ENCODE measurements at places on chromosomes 3 and 15.

DNA sequence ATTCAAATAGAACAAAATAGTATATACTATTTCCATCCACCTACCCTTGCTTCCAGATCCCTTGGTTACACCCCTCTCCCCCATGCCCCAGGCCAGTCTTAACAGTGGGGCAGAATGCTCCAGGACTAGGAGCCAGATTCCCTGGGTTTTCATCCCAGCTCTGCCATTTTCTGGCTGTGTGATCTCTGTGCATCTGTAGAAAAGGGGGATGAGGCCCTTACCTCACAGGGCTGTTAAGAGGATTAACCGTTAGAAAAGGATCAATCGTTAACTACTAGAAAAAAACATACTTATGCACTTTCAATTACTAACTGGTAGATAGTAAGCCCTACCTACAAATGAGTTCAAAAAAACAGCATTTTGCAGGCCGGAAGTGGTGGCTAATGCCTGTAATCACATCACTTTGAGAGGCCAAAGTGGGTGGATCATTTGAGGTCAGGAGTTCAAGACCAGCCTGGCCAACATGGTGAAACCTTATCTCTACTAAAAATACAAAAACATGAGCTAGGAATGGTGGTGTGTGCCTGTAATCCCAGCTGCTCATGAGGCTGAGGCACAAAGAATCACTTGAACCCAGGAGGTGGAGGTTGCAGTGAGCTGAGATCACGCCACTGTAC lies 11.7 kb downstream of the EBLN2 start:
- DNase-seq = no peak

DNA sequence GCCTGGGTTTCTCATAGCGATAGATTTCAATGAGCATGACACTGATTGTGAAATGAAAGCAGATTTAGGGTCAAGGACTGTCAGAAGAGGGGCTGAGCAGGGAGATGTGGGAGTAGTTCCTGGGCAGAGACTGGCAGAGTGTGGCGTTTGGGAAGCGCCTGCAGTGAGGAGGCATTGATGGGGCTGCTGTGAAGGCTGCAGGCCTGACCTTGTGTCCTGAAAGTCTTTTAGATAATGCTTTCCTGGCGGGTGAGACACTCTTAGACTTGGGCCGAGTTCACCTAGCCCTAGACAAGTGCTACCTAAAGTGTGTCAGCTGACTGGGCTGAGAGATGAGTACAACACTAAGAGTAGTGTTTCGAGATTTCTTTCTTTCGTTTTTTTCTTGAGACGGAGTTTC lies 20.7 kb downstream of the USP13 start:
- DNase-seq = no peak

DNA sequence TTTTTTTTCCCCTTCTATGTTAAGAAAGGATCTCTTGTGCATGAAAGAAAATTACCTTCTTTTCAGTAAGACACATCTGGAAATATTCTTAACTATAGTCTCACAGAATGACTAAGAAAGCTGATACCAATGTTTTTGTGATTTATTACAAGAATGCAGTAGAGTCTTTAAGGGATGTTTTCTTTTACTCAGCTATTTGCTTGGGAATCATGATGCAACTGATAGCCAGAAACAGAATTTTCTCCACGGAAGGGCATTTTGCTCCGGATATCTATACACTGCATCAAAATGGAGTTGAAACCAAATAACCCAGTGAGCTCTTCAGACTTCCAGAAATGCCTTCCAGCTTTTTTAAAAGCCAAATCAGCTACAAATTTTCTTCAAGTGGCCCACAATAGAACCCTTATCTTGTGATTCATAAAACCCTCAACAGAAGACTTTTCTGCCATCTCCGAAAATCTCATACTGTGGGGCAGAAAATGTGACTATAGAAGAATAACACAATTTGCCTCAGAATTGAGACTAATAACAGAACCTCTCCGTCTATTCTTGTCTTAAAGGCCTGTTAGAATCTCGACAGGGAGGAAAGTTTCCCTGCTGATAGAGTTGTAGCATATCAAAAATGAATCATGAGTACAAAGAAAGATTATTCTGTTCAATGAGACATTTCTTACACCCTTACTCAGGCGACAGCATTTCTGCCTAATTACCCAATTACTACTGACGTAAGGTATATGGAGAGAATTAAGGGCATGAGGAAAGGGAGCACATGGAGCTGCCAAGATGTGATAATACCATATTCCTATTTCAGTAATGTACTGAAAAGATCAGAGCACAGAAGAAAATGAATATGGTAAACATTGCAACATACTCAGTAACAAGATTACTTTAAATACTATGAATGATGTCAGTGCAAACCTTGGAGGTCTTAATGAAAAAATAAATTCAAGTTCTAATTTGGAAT lies 900.1 kb downstream of the ROBO1 start:
- no peak for DNase-seq

GRCh38 chr3:127741246-127741645 lies 68.5 kb downstream of the ABTB1 start:
- no peak for DNase-seq

DNA sequence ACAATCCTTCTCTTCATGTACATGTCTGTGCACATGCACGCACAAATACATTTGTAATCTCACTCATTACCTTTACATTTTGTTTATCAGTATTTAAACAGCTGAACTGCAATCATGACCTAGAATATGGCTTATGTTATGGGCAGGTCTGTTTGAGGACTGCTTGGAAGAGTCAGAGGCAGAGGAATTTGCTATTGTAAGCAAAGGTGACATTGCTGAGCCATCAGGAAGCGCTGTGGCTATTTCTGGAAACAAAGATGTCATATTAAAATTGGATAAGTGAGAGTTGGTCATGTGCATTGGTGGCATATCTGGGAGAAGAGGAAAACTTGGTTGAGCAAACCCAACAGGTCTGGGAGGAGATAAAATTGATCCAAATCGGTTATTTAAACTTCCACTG lies 41.6 kb downstream of the USF3 start:
- DNase-seq = no peak

- no peak for DNase-seq
These were observed 60.3 kb upstream of the TRA2B start for GRCh38 chr3:185998136-185998535.

DNA sequence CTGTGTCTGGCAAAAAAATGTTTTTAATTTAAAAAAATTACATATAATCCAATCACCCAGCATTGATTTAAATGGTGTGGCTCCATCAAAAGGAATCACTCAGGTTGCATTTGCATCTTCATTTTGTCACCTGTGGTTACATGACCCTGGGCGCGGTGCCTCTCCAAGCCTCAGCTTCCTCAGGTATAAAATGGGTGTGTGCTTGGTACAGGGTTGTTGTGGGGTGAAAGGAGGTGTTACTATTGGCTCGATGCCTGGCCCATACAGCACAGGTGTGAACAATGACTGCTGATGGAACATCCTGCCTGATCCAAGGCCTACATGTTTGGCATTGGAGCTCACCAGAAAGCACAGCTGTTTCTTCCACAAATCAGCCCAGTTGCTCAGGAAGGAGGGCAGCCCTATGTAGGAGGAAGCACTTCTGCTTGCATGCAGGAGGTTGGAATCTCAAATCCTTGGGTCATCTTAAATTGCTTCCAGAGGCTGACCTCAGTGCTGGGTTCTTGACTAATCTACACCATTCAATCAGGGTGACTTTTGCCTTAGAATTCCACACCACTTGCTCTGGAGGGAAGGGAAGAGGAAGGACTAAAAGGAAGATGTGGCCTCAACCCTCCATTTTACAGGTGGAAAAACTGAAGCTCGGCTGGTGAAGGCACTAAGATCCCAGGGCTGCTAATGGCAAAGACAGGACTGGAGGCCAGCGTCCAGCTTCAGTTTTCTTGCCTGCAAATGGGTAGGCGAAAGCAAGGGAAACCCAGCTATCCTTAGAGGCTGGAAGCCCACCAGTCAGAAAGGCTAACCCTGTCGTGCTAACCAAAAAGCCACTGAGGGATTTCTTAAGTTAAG lies 31.7 kb downstream of the BHLHE40 start:
- no peak for DNase-seq

DNA sequence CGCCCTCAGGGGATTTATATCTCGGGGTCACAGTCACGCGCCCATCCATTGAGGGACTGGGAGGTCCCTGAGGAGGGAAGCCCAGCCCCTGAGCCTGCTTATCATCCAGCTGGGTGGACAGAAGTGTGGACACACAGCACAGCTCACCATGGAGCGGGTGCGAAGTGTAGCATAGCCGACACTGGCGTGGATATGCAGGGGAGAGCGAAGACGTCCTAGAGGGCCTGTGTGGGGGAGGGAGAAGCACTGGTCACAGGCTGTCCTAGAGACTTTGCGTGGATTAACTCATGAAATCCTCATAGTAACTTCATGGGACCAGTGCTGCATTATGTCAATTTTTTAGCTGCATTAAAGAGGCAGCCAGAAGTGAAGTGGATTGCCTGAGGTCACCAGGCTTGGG lies 26.1 kb upstream of the PLXND1 start:
- no peak for DNase-seq

DNA sequence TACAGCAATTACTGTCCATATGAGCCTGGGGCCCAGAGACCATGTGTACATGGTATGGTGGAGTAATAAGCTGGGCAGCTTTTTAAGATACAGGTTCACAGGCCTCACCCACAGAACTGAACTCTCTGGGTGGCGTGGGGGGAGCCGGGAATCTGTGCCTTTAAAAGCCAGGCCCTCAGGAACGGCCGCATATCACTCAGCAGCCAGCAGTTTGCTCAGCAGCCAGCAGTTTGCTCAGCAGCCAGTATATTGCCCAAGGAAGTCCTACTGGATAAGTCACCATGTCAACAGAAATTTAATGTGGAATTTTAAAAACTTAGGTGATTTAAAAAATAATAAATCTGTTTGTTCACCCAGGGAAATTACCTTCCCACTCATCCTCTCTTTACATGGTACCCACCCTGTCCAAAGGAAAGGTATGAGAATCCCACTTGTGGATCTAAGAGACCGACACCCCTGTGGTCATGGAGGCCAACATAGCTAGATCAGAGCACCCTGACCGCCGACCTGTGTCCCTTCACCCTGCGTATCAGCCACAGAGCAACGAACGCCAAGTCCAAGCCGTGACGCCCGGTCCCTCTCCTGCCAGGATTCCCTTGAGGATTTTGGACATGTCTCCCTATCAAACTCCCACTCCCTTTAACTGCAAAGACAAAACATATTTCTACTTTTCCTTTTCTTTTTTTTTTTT lies 95.7 kb upstream of the CHRM5 start:
- no peak for DNase-seq

DNA sequence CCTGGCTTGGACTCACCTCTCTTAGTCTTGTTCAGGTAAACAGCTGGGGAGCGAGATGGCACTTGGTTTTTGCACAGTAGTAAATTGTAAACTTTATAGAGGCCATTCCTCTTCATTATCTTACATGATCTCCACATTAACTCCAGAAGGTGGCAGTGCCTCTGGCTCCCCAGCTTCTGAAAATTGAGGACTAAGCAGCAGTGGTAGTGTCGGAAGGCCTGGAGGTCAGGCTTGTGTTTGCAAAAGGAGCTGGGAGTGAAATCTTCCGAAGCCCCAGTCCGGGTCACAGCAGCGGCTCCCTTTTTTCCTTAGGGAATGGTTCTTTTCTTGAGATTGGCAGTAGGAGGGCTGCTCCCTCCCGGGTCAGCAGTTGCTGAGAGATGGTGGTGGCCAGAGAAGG lies 85.7 kb downstream of the FNDC3B start:
- DNase-seq = no peak

DNA sequence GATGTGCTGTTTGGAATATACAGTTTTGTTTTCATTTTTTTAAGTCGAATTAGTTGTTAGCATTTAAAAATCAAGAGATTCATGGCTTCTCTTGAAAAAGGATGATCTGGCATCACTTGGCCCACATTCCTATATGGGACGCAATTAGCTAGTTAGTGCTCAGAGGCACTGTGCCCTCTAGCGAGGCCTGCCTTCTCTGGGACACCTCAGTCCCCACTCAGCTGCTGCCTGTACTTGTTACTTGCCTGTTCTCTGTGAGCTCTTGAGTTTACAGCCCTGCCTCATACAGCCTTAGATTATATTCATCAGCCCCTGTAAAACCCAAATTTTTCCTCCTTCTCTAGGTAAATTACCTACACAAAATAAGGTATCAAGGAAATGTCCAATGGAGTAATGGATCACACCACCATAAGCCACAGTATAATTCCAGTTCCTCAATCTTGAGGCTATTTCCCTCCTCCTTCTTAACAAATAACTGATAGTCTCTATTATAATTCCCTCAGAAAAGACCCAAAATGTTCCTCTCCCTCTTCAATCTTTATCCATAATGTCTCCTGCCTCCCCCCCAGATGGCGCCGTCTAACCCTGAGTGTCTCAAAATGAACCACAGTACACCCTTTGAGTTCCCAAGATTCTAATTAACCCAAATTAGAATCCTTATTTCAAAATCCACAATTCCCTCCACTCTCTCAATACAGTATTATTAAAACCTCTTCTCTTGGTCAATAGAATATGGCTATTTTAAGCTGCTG lies 2.7 kb downstream of the ZMAT3 start:
- DNase-seq = no peak
